NCI-H1417 treated with DMSO at 0.1 percent for 48 hours (cell line): ENCODE measurements at places on chromosomes 2 and 18.

GRCh38 chr2:7738596-7738995, 821.4 kb downstream of the RNF144A start:
- no peak for DNase-seq

- DNase-seq: no peak
Measured at GRCh38 chr2:152467677-152468410, 132.9 kb downstream of the FMNL2 start.

GRCh38 chr2:161090411-161090810, 69.8 kb upstream of the TANK start:
- DNase-seq: no peak

DNA sequence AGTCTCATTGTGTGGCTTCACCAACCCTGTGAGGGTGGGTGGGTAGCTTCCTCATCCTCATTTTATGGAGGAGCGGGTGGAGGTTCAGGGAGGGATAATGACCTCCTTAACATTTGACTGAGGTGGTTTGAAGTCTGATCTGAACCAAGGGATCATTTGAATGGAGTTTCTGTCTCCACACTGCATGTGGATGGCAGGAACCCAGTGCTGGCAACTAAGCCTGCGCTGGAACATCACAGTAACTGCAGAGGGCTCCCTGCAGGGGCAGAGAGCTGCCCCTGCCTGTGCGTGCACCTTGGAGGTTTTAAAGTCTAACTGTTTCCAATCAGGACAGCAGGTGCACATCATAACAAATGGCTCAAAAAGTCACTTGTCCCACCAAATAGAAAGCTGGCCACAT, 3.3 kb downstream of the AGAP1 start:
- no peak for DNase-seq
